ENCODE measurements at places on chromosomes 5 and 9.

- DNase-seq = no peak
Observed at GRCh38 chr5:169081000-169081724, 219.8 kb downstream of the SLIT3 start.

GRCh38 chr9:124054582-124055227 is 43.1 kb downstream of the LHX2 start:
- DNase-seq = peak; percentile 88

DNA sequence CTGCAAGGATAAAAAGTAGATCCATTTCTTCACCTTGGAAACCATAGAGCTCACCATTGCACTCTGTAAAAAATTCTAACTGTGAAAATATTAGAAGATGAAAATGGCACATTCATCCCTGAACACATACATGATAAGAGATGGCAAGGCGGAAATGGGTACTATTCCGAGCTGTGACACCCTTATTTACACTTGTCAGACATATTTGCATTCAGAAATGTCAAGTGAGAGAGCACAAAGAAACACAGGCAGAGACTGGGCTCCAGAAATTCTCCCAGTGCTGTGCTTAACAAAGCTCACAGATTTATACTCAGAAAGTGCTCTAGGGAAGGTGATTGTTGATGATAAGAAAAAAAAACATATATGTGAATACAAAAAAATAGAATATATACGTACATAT is 170.3 kb upstream of the PUM3 start:
- DNase-seq = no peak

- DNase-seq = no peak
Observed at GRCh38 chr5:139882961-139883539, 87.4 kb downstream of the PSD2 start.

DNA sequence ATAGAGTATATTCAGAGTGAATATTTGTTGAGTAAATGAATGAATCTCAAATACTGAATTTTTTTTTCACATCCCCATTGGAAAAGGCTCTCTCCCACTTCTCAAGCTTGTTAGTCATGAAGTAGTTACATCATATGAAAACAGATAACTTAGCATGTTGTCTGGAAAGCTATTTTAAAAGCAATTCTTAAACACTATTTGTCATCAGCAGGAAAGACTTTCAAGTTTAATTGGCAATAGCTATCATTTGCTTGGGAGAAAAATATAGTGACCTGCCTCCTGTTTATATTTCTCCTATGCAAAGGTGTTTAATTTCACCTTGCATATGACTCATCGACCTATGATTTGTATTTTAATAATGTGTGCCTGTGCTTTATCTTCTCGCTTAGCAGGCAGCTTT is 499.8 kb upstream of the GRIA1 start:
- DNase-seq = no peak

- DNase-seq = no peak
Observed at GRCh38 chr5:149037817-149038216, 25.0 kb downstream of the SH3TC2 start.

- peak; percentile 81 for DNase-seq
Observed at GRCh38 chr5:74641735-74642542, 1.4 kb upstream of the ENC1 start.

DNA sequence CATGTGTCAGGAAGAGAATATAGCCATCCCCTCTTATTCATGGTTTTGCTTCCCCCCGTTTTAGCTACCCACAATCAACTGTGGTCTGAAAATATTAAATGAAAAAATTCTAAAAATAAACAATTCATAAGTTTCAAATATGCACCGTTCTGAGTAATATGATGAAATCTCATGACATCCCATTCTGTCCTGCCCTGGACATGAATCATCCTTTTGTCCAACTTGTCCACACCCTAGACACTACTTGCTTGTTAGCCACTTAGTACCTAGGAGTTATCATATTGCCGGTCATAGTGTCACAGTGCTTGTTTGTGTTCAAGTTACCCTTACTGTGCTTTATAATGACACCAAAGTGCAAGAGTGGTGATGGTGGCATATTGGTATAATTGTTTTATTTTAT is 113.5 kb downstream of the CAAP1 start:
- DNase-seq = no peak

DNA sequence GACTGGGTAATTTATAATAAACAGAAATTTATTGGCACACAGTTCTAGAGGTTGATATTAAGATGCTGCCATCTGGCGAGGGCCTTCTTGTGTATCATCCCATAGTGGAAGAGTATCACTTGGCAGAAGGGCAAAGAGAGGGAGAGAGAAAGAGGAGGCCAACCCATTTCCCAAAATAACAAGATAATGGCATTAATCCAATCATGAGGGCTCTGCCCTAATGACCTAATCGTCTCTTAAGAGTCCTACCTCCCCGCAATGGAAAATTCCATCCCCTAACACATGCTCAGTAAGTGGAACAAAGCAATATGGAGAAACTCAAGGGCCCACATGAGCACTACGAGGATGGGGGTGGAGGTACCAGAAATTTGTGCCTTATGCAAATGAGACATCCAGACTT is 17.6 kb upstream of the VDAC1 start:
- DNase-seq = no peak

- no peak for DNase-seq
Observed at GRCh38 chr5:124064956-124065355, 553.0 kb downstream of the CSNK1G3 start.

DNA sequence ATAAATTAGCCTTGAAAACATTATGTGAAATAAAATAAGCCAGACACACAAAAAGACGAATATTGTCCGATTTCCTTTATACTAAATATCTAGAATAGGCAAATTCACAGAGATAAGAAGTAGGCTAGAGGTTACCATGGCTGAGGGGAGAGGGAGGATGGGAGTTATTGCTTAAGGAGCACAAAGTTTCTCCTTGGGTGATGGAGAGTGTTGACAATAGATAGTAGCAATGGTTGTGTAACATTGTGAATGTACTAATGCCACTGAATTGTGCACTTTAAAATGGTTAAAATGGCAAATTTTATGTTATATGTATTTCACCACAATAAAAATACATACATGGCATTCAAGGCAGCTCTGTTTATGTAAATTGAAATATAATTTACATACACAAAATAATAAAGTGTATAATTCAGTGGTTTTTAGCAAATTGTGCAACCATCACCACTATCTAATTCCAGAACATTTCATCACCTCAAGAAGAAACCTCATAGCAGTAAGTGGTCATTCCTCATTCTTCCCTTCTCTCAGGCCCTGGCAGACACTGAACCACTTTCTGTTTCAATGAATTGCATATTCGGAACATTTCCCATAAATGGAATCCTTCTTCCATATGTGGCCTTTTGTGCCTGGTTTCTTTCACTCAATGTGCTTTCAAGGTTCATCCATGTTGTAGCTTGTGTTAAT is 59.2 kb downstream of the NDST1 start:
- peak; percentile 51 for DNase-seq

DNA sequence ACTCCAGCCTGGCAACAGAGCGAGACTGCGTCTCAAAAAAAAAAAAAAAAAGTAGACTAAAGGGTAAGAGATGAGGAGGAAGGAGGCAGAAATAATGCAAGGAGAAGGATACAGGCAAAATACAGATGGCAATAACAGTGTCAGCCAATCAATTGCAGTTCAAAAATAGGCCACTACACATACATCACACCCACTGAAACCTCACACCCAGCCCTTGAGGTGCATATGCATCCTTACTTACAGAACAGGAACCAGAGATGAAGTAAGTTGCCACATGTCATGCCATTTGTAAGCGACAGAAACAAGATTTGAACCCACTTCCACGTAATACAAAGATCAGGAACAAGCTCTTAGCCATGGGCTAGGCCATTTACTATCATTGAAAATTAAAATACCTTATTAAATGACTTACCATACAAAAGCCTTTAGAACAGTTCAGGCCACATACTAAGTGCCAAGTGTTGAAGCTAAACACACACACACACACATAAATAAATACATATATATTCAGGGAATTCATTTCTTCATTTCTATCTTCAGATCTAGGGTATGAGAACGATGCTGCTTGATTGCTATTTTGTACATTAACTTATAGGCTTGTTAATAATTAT is 98.4 kb downstream of the FNBP1 start:
- no peak for DNase-seq

DNA sequence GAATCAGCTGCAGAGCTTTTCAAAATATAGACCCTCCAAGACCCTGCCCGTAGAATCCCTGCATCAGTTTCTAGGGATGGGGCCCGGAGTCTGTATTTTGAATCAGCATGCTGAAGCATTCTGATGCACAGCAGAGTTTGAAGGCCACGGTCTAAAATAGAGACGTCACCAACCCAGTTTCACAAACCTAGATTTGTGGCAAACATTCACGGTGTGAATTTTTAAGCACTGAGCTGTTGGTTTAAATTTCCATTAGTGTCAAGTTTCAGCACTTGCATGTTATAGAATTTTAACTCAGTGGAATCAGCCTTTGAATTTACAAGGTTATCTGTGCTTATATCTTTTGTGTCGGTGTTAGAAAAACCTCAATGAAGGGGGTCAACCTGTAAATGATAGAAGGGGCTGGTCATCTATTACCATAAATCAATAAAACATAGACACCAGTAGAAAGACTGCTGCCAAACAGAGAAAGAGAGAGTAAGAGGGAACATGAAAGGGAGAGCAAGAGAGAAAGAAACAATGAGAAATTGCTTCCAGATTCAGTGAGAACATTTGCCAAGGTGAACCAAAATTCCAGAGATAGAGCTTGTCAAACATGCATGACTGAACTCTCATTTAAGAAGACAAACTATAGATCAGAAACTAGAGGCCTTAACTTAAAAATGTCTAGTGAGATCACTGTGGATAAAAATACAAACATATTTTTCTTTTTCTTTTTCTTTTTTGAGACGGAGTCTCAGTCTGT is 414.9 kb downstream of the ZSWIM6 start:
- no peak for DNase-seq

- DNase-seq = no peak
Observed at GRCh38 chr5:41831155-41831554, 39.1 kb downstream of the OXCT1 start.

DNA sequence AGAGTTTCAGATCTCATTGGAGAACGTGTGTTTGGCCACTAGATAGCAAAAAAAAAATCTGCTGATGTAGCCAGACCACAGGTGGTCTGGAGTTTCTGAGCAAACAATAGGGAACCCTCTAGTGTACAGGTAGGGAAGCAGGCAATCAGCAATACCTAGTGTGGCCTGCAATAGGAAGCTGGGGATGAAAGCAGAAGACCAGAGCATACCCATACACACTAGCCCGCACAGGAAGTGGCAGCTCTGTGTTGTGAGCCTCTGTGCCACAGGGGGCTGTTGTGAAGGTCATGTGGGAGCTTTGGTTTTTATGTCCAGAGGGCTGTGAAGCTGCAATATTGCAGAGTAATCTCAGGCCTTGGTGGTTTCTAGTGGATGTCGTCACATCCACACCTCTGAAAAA is 81.2 kb downstream of the MTAP start:
- DNase-seq = no peak

DNA sequence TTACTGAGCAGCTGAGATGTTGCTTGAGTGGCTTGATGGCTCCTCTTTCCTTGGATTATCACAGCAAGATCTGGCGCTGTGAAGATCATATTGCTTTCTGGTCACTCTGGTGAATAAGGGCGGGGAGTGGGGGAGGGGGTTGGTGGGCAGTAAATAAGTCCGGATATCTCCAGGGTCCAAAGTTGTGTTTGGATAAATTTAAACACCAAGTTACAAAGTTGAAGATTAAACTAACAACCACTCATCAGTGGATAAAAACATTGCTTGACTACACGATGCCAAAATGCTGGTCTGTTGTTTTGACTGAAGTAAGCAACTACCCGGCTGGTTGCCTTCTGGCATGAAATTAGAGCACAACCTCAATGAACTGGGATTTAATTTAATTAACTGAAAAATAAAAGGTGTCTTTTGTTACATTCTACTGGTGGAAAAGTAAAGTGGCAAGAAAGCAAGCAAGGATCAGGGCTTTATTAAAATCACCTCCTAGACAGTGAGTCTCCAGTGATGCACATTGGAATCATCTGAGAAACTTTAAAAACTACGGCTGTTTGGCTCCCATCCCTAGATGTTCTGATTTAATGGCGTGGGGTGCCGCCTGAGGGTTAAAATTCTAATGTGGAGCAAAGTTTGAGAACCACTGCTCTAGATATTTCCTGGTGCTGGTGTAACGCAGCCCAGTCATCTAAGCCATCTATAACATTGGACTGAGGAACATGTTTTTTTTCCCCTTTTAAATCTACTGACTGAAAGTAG is 86.7 kb upstream of the AGXT2 start:
- peak; percentile 54 for DNase-seq

GRCh38 chr5:167639273-167639672 is 652.2 kb upstream of the WWC1 start:
- peak; percentile 43 for DNase-seq

DNA sequence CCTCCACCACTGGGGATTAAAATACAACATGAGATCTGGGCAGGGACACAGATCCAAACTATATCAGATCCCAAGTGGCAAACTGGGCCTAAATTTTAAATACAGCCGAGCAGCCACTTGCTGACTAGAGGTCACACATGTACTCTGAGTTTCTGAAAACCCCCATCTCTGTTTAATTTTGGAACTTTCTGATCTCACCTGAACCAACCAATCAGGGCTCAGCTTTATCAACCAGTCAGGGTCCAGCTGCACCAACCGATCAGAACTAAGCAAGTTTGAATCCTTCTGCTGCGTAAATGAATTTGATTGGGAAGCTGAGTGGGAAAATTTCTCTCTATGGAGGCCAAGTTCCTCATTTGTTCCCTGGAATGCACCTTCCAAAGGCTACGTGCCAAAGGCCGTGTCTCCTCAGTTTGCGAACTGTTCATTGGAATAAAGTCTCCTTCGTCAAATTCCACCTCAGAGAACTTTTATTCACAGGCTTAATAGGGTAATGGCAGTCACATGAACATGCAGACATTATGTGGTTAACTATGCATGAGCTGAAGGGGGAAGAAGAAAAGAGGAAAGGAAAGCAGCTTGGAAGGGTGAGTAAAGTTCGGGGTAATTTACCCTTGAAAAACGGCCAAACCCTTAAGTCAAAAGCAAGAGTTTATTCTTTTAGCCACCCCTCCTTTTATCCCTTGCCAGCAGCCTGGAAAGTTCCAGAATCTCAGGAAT is 3.7 kb downstream of the CD180 start:
- no peak for DNase-seq

GRCh38 chr5:123808461-123809380 is 296.7 kb downstream of the CSNK1G3 start:
- DNase-seq = no peak

DNA sequence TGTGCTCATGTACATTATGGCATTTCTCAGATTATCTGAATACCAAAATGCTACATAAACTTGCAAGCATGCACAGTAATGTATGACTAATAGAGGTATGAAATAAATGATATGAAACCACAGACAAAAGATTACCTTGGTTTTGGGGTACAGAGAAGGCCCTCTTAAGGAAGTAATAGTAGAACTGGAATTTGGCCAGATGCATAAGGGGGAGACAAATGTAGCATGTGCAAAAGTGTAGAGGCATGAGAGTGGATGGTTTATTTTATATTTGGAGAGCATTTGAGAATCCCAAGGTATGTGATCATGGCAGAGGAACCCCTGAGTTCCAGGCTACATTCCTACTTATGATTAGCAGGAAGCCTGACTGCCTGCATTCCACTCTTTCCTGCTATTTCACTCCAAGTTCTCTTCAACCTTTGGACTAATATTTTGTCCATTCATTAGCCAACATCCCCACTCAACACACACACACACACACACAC is 74.2 kb downstream of the MAMDC2 start:
- DNase-seq = peak; percentile 45

All from HFFc6 (cell line).